ENCODE measurements at places on chromosomes 3 and 15.
A peak's percentile ranks its signal among the peaks of the same experiment; 100 is the strongest.

- no peak for DNase-seq
Measured at GRCh38 chr15:67201136-67201535, 53.3 kb downstream of the AAGAB start.

DNA sequence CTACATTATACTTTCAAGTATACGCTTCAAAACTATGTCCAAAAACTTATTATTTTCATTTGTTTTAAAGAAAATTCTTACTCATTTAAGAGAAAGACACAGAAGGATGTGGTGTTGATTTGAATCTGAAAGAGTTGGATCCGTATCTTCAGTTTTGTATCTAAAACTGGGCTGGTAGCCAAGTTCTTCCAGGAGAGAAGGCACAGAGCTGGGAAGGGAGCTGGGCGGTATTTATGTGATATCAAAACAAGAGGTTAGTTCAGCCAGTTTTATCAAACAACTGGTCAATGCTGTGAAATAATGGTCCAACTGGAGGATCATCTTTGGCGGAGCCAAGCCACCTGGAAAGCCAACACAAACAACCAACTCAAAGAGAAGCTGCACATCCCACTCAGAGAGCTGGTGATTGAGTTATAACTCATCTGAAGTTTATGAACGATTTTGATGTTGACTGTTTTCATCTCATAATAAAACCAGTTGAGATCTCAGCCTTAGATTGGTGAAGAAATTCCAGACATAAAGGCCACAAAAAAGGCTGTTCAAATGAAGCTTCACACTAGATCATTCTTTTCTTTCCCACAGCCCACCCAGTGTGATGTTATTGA lies 489.6 kb upstream of the RASGRP1 start:
- DNase-seq, result no peak

GRCh38 chr15:60343221-60343970 lies 54.4 kb downstream of the ANXA2 start:
- DNase-seq, result no peak

- DNase-seq, result no peak
Measured at GRCh38 chr3:170867143-170867937, 2.7 kb downstream of the RPL22L1 start.

DNA sequence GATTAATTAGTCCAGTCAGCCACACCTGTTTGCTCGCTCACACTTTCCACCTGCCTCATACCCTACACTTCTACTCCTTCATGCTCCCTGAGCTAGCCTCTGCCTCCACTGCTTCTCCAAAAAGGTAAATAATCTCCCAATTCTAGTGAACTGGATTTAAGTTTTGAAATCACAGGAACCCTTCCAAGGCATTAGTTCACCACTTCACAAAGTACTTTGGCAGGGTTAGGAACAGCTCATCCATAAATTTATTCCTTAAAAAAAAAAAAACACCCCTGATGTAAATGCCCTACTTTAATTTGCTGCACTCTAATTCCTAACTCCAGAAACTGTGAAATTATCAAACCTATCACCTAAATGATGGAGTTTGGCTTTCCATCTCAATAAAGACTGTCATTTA lies 58.3 kb downstream of the GADL1 start:
- DNase-seq, result no peak

GRCh38 chr3:107008213-107008612 lies 369.0 kb upstream of the CCDC54 start:
- no peak for DNase-seq

DNA sequence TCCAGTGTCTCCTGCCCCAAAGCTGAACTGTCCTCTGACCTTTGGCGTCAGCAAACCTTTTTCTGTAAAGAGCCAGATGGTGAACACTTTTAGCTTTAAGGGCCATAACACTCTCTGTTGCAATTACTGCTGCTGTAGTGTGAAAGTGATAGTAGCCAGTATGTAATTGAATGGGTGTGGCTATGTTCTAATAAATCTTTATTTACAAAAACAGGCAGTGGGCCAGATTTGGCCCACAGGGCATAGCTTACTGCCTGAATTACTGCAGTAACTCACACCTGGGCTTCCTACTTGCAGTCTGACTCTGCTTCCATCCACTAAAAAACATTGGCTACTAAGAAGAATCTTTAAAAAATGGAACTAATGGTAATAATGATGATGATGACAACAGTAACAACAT lies 68.0 kb upstream of the SLC6A11 start:
- DNase-seq, result no peak

DNA sequence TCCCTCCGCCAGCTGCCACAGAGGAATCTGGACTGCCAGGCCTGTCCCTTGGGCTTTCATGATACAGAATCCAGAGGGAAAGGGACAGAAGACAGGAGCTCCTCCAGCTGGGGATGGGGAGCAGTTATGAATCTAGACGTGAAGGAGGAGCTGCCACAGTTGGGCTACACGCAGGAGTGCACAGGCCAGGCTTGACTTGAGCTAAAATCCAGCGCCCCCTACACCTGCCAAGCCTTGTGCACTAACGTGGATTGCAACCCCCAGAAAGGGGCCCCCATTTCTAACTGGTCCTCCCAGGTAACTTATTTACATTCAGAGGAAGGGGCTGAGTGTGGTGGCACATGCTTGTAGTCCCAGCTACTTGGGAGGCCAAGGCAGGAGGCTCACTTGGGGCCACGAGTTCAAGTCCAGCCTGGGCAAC lies 14.3 kb downstream of the KLHL6 start:
- DNase-seq, result no peak

DNA sequence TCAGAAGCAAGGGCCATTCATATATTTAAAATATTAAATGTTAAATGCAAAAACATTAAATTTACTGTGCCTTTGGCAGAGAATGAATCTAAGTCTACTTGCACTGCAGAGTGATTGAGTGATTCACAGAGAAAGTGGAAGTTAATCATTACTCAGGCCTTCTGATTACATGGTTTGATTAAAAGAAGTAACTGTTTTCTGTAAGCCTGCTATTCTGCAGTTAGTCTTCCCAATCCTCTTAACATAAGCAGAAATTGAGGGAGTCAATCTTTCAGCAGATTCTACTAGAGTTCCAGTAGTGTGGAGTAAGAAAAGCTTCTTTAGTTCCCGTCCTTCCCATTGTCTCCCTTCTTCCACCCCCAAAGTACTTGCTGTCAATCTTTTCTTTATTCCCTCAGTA lies 1.5 kb downstream of the NLGN1 start:
- DNase-seq, result no peak

- DNase-seq, result no peak
Measured at GRCh38 chr3:4906107-4906621, 73.1 kb upstream of the BHLHE40 start.

DNA sequence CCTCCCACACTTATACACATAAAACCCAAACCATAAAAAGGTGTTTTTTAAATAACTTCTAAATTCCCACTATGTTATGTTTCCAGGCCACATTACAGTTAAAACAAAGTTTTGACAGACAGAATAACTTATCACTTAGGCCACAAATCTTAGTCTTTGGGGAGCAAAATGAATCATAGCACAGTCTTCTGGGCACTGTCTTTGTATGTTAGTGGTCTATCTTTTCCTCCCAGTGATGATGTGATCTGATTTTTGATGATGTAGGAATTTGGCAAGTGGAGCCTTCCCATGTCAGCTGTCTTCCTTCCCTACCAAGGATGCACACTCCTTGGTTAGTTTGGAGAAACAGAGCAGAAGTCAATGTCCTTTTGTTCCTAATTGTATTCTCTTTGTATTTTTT lies 67.3 kb downstream of the THSD4 start:
- no peak for DNase-seq

- DNase-seq, result no peak
Measured at GRCh38 chr3:125140011-125140817, 72.3 kb downstream of the SLC12A8 start.

- DNase-seq, result peak; percentile 4
Measured at GRCh38 chr3:65576966-65577365, 461.8 kb downstream of the MAGI1 start.

GRCh38 chr15:100759698-100760356 lies 119.8 kb upstream of the ALDH1A3 start:
- no peak for DNase-seq

- peak; percentile 36 for DNase-seq
Measured at GRCh38 chr3:178170698-178171535, 365.3 kb upstream of the KCNMB2 start.

DNA sequence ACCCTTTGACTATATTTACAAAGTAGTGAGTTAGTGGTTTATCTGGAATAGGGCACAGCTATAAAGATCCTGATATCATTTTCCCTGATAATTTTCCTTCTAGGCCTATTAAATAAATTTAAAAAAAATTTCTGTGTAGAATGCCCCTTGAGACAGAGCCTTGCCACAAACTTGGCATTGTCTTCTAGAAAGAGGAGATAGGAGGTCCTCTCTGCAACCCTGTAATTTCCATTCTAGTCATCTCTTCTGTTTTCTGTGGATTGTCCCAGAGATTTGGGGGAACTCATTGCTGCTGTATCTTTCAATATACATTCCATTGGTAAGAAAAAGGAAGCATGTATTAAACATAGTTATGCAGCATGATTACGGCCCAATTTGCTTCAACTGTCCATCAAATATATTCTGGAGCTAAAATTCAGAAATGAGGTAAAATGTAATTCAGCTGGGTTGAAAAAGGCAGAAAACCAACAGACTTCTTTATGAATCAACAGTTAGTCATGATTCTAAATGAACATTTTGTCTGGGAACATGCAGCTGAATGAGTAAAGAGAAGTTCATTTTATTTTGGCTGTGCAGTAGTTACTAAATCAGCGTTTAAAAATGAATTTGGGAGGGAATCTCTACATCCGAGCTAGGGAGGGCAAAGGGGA lies 401.1 kb downstream of the NAALADL2 start:
- DNase-seq, result no peak

DNA sequence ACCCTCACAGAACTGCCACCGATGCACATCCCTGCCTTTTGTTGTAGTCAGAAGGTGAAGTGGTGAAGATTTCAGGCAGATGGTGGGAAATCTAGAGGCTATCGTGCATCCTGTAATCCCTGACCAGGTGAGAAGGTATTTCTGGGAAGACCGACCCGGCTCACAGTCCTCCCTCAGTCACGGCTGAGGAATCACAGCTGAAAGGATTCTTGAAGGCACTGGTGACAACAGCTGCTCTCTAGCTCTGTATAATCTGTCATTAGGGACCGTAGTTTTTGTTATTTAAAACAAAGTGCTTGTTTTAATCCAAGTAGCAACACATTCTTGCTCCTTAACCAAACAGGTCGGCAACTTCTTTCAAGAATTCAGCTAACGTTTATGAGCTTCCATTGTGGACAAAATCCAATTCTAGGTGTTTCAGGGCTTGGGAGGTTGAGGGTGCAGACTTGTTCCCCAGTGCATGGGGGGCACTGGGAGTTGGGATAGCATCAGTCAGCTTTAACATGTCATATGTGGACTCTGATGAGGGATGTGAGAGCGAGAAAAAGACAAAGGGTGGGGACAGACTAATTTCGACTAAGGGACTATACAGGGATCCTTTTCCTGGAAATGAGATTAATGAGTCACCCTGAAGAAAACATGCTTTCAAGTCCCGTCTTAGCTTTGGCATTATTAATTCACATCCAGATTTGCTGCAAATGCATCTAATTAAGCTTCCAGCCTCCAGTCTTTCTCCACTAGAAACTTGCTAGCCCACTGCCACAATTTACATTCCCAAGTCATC lies 141.0 kb upstream of the RASGRP1 start:
- DNase-seq, result no peak

DNA sequence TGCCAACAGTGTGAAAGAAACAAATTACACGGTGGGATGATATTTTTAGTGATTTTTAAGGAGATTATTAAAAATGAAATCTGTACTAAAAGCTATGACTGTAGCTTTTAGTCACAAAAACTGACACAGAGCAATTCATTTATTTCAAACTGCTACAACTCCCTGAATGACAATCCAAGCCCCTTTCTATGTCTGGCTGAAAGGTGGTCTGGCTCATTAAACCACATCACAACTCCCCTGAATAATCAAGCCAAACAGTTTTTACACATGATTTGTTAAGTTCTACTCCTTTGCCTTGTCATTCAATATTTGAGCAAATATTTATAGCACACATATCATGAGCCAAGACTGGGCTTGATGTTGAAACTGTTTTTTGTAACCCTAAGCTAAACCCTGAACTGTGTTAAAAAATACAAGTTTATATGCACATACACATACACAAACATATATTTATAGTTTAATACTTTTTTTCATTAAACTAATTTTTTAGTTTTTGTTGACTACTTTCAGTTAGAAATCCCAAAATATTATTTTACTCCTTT lies 125.5 kb downstream of the RBMS3 start:
- DNase-seq, result no peak

- DNase-seq, result no peak
Measured at GRCh38 chr15:84949845-84950569, 31.6 kb upstream of the PDE8A start.

DNA sequence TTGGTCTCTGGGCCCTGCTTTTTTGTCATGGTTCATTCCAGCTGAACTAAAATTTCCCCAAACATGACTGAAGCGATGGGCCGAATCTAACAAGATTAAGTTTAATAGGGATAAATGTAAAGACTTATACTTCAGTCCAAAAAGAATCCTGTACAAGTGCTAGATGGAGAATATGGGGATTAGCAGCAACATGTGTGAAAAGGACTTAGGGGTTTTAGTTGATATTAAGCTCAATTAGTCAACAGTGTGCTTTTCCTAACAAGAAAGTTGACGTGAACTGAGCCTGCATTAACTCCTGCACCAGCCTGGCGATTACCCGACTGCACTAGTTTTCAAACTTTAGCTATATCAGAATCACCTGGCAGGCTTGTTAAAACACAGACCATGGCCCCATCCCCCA lies 61.0 kb upstream of the BBX start:
- no peak for DNase-seq

DNA sequence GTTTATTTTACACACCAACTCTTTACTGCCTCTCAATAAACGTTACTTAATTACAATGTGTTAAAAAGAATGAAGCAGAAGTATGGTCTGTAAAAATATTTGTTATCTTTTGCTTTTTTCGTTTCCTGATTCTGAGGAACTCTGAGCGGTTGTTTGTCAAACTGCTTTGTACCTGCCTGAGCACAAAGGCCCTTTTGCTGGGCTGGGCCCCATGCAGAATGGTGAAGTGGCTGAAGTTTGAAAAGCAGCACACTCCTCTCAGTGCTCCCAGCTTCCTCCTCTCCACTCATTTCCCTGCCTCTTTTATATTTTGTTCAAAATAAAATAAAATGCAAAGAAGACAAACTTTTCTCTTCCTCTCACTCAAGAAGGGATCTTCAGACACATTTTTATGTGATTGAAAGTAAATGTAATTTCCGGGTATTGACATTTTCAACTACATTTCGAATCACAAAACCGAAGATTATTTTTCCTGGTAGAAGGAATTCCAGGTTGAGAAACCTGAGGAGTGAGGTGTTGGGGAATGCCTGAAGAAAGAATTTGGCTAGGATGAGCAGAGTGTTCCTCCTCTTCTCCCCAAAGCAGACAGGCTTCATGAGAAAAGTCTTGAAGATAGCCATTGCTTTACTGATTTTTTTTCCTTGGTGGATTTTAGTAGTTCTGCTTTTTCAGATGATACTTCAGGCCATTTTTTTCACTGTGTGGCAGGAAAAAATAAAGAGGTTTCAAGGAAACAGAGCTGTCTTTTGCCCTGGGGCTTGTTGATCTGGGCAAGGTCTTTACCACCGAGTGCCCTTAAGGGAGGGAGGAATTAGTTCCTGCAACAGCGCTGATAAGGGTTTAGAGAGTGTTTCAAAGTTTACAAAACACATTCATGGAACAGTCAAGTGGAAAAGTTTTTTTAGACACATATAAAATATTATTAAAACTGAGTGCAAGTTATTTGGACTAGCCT lies 229.8 kb downstream of the NFKBIZ start:
- no peak for DNase-seq

GRCh38 chr15:62277816-62278394 lies 112.8 kb upstream of the C2CD4B start:
- DNase-seq, result no peak

- DNase-seq, result no peak
Measured at GRCh38 chr15:94610485-94610884, 379.1 kb downstream of the MCTP2 start.

- DNase-seq, result no peak
Measured at GRCh38 chr15:79296583-79296982, 14.1 kb downstream of the ANKRD34C start.
